ENCODE measurements at places on chromosomes 12 and 14.

DNA sequence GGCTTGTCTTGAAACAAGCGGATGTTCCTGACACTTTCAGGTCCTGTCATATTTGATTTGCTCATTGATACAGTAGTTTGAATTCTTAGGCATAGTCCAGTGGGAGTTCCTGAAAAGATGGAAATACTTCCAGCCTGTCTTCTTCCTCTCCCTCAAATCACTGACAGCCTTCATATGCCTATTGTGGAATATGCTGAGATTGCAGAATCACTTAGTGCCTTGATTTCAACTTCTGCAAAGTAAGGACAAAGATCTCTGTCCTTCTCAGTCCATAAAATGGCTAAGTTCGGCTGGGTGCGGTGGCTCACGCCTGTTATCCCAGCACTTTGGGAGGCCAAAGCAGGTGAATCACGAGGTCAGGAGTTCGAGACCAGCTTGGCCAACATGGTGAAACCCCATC, 6.7 kb upstream of the PYGL start:
- no peak for DNase-seq

GRCh38 chr12:69007855-69008351, 74.9 kb upstream of the CPM start:
- DNase-seq, result no peak

- DNase-seq, result peak; percentile 43
Observed at GRCh38 chr12:49098035-49098451, 3.4 kb upstream of the DHH start.

DNA sequence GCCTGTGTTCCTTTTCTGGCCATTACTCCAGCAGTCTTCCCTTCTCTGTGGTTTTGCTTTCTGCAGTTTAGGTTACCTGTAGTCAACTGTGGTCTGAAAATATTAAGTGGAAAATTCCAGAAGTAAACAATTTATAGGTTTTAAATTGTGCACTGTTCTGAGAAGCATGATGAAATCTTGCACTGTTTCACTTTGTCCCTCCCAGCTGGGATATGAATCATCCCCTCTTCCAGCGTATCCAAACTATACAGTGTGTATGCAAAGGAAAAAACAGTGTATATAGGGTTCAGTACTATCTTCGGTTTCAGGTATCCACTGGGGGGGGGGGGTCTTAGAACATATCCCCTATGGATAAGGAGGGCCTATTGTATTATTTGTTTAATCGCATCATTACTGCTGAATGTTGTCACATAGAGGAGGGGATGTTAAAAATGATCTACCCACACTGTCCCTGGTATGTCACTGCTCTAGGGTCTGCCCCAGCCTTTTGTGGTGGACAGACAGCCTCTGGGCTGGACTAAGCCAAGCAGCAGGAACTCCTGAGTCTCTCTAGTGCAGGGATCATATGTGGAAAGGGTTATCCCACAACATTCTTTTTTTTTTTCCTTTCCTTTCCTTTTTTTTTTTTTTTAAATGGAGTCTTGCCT, 109.1 kb upstream of the MAX start:
- DNase-seq, result no peak

DNA sequence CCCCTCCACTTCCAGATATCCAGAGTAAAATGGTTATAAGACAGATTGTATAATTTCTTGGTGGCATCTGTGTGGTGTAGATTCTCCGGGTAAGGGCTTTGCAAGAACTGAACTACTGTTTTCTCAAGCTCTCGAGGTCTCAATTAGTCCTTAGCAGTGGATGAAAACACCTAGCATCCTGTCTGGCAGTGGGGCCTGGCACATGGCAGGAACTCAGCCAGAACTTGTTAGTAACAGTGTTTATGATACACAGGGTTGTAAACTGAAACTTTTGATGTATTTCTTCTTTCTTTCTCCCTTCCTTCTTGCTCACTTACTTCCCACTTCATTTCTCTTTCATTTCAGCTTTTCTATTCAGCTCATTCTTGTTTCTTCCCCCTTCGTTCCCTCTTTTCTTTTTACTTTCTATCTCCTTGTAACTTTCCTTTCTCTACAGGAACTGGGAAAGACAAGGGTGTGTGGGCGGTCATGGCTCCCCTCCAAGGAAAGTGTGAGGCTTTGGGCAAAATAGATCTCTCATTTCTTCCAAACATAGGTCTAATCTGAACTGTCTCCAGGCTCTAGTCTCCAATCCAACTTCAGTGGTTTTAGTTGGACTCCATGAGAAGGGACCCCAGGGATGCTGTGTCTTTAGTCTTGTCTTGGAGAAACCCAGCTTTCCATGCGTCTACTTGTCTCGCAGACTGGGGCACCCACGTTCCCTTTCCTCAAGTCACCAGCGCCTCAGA, 159.7 kb downstream of the PAH start:
- DNase-seq, result no peak

DNA sequence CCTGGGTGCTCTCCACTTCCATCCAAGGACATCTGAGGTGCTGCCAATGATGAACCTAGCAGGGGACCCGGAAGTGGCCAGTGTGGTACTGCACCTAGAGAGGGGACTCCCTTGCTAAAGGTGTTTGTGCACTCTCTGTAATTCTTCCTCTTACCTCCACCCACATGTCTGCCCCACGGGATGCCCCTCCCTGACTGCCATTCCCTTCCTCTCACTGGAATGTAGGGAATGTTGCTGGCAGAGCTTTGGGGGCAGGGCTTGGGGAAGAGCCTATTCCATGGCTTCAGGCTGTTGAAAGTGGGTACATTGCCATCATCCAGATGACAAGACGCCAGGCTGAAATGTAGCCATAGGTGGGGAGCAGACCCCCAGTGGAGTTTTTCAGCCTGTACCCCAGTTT, 153.2 kb downstream of the SMOC1 start:
- DNase-seq, result no peak

GRCh38 chr14:96574171-96574632, 72.0 kb downstream of the PAPOLA start:
- no peak for DNase-seq

DNA sequence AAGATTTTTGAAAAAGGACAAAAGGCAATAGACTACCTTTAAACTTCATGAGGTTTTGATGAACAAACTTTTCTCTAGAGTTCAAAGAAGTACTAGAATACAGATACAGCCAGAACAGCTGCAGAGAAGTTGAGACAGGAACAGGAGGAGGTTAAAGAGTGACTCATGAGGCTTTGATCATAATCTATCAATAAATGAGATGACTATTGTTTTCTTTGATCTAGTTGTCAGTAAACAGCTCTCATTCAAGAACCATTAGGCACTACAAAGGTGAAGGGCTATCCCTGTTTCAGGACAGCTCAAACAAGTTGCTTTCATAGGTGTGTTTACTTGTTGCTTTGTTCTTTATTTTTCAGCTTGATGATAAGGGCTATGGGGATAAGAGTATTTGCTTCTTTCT, 2.4 kb downstream of the WASHC3 start:
- DNase-seq, result peak; percentile 53

GRCh38 chr14:90419200-90419599, 22.4 kb downstream of the CALM1 start:
- DNase-seq, result no peak

DNA sequence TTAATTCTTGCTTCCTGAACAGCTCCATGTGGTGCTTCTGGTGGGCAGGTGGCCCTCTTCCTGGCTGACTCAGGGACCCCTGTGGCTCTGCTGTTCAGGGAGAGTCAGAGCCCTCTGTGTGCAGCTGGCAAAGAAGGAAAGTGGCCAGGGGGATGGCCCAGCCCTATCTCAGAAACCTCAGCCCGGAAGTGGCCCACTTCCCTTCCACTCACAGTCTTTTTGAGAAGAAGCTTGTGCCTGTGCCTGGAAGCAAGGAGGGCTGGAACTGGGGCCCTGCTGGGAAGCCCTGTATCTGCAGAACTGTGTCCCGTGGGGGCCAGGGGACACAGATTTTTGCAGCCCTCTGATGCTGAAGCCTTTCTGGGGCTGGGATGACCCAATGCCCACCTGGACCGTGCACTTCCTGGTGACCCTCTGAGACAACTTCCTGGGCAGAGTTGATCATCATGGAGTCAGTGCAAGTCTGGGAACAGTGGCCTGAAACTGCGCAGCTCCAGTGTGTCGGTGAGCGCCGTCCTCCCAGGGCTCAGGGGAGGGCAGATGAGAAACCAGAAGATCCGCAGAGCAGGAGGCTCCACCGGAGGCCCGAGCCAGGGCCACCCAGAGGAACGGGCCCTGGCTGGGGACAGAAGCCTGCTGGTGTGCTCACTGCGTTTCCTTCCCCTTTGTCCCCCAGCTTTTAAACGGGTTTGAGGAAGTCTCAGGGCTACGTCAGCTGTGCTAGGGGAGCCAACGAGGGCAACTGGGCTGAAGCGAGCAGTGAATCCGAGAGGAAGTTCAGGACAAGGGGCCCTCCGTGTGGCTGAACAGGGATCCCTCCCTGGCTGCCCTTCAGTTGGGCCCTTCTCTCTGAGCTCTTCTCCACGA, 217.4 kb upstream of the RTL1 start:
- no peak for DNase-seq

DNA sequence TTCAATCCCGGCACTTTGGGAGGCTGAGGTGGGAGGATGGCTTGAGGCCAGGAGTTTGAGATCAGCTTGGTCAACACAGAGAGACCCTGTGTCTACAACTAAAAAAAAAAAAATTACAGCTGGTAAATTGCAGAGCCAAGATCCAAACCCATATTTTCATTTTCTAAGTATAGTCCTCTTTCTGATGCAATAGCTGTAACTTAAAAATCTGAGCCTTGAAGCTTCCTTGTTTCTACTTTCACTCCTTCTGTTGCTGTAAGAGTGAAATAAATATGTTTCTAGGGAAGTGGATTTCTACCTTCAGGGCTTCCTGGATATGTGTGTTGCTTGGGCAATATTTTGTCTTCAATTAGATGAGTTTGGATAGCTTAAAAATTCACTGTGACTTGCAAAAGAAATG, 42.0 kb upstream of the PRICKLE1 start:
- DNase-seq, result no peak

- no peak for DNase-seq
Observed at GRCh38 chr12:66048835-66049537, 81.6 kb downstream of the LLPH start.

- DNase-seq, result no peak
Observed at GRCh38 chr14:91258011-91258618, 13.6 kb upstream of the GPR68 start.

DNA sequence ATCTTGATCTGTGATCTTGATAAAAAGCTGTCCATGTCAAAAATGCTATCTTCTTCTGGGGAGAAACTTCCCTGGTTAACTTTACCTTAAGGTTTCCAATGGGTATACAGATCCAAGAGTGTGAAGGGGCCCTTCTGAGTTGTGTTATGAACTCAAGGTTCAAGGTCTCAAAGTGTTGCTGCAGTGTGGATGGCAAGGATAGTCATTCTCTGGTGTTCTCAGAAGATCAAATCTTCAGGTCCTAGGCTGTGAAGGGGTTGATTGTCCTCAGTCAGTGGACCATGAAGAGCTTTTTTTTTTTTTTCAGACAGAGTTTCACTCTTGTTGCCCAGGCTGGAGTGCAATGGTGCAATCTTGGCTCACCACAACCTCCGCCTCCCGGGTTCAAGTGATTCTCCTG, 114.4 kb downstream of the SPTSSA start:
- DNase-seq, result no peak

GRCh38 chr14:56137453-56137807, 19.2 kb downstream of the PELI2 start:
- no peak for DNase-seq

DNA sequence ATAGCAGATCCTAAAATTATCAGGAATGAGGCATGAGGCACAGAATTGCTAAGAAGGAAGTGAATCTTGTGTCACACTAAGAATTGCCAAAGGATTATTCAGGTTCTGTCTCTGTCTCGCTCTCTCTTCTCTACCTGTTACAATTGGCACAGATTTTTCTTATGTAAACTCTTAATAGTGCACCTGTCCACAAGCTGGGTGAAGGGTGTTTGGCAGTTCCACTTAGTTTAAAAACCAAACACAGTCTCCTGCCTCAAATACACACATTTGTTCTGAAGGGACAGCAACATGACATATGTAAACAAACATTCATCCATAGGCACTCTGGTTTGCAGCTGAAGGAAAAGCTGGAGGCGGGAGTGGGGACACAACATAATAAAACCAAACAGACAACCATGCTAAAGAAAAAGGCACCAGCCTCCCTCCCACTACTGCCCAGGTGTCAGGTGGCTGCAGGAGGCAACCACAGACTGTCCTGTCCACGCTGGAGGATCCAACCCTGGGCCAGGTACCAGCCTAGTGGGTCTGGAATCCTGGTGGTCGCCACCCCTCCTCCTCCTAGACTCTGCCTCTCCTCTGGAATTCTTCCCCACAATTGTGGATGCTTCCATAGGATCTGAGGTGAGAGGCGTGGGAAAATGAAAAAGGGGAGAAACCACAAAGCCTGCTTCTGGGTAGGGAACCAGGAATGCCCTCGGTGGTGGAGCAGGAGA, 81.2 kb downstream of the TMEM260 start:
- DNase-seq, result no peak

DNA sequence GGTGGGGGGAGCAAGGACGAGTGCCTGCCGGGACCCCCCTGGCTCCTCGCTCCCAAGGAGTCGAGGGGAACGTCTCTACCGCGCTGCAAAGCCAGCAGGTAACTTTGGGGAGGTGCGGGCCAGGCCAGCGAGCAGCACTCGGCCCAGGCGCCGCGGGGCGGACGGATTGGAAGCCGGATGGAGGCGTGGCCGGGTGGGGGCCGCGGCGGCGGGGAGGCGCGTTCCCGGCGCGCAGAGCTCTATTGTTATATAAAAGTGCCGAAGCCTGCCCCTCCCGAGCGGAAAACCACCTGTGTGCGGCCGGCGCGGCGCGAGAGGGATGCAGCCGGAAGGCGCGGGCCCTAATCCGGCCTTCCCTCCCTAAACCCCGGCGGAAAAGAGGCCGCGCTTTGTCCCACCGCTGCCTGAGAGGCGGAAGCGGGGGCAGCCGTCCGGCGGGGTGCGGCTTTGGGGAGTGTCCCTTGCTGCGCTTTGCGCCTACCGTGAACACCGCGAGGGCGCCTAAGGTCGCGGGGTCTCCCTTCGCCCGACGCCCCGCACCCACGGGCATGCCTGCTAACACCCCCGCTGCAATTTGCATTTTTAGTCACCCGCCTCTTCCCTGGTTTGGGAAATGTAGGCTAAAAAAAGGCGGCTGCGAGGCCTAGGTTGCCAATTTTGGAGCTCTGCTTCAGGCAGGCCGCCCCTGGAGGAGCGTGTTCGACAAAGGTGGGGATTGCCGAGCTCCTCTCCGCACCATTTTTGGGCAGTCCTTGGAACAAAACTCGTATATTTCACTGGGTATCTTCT, 1.7 kb upstream of the DUSP6 start:
- DNase-seq, result peak; percentile 69

GRCh38 chr12:94062194-94062593, 86.2 kb upstream of the PLXNC1 start:
- DNase-seq, result no peak

- DNase-seq, result no peak
Observed at GRCh38 chr14:64787619-64788018, 83.4 kb downstream of the PLEKHG3 start.

DNA sequence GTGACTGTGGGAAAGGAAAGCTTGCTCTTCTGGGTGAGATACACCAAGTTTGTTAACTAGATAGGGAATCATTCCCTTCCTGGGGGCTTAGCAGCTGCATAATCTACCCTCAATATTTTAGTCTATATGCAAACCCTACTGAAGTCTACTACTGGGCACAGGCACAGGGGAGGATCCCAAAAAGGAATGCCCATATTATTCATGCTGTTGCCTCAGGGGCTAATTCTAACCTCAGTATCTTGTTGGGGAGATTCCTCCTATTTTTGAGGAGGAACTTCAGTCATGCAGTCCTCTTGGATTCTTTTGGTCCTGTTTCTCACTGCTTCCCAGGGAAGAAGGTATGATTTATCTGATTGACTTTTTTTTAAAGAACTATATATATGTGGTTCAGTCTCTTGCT, 58.9 kb upstream of the ANKS1B start:
- no peak for DNase-seq
